ENCODE measurements at places on chromosomes 5 and 9. TPM values are rescaled to one million over a fixed set of nuclear protein-coding genes. Genes with fewer than 3 reads are reported as not detected.

Gene CARTPT
- not detected for total RNA-seq

Gene SURF6
- 13.4 TPM for total RNA-seq

Gene CDH10
- total RNA-seq, result not detected

- H3K4me3 ChIP-seq, result no peak overlapping the region
- H3K4me1 ChIP-seq, result no peaks in the 10 kb centered on the region
- H3K27ac ChIP-seq, result no peak overlapping the region
- H3K36me3 ChIP-seq, result no peaks in the 10 kb centered on the region
Observed at GRCh38 chr9:88462191-88462590, 72.8 kb upstream of the NXNL2 start.

GRCh38 chr5:138177941-138178515 lies 402 bp downstream of the BRD8 start:
- peak overlapping the region; percentile 94 for H3K27ac ChIP-seq
- H3K4me3 ChIP-seq, result peak overlapping the region; percentile 91
- H3K36me3 ChIP-seq, result no peaks in the 10 kb centered on the region
- no peak for DNase-seq
- no peaks in the 10 kb centered on the region for H3K27me3 ChIP-seq

DNA sequence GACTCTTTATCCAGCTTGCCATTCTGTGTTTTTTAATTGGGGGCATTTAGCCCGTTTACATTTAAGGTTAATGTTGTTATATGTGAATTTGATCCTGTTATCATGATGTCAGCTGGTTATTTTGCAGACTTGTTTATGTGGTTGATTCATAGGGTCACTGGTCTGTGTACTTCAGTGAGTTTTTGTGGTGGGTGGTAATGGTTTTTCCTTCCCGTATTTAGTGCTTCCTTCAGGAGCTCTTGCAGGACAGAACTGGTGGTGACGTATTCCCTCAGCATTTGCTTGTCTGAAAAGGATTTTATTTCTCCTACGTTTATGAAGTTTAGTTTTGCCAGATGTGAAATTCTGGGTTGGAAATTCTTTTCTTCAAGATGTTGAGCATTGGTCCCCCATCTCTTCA lies 381.1 kb downstream of the MAN2A1 start:
- H3K27ac ChIP-seq, result no peak overlapping the region
- H3K4me3 ChIP-seq, result no peak overlapping the region
- DNase-seq, result no peak
- no peaks in the 10 kb centered on the region for H3K36me3 ChIP-seq
- no peaks in the 10 kb centered on the region for H3K27me3 ChIP-seq
- H3K4me1 ChIP-seq, result no peaks in the 10 kb centered on the region

DNA sequence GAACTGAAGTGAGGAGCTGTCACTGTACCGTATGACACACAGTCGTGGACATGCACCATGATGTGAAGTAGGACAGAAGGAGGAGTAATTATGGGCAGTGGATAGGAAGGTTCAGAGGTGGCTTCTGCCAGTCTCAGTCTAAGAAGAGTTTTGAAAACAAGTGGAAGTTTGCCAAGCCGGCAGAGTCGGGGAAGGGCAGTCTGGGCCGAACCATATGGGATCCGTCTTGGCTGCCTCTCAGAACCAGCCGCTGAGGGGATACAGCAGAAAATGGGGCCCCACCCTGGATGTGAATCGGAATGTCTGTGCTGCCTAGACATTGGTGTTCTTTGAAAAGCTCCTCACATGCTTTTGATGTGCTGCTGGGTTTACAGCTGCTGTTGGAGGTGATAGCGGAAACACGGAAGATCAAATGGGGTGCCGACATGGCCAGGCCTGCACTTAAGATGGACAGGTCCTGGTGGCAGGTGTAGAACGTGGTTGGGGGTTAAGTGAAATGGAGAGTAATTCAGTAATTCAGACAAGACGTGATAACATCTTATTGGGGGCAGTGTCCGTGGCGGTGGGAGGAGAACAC lies 11.2 kb downstream of the SNX18 start:
- H3K4me1 ChIP-seq, result peaks cover 67% of the 10 kb centered on the region
- H3K27me3 ChIP-seq, result no peaks in the 10 kb centered on the region
- H3K4me3 ChIP-seq, result no peak overlapping the region
- no peak overlapping the region for H3K27ac ChIP-seq
- no peaks in the 10 kb centered on the region for H3K36me3 ChIP-seq

DNA sequence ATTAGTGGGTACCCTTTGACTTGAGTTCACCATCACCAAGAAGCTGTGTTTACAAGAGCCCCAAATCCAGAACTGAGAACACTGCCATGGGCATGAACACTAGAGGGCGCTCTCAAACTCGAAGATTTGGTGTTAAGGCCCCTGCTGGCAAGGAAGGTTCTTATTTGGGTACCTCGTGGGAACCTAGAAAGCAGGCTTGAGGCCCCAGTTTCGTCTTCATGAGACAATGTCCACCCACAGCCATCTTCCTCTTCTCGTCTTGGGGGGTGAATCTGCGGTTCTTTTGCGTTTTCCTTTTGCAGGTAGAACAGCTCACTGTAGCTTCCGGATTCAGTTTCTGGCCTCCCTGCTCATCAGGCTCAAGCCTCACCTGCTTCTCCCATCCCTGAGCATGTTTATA lies 184.0 kb downstream of the SEMA5A start:
- H3K27me3 ChIP-seq, result no peaks in the 10 kb centered on the region
- H3K36me3 ChIP-seq, result no peaks in the 10 kb centered on the region
- no peak overlapping the region for H3K4me3 ChIP-seq
- no peak overlapping the region for H3K27ac ChIP-seq

Measured in gastrocnemius medialis (tissue), 4 donors.